Glutamatergic neuron (in vitro differentiated cells): ENCODE measurements at places on chromosomes 1 and 21.
A peak's percentile ranks its signal among the peaks of the same experiment; 100 is the strongest.

- DNase-seq: no peak
Measured at GRCh38 chr1:170114906-170115305, 30.9 kb upstream of the NTMT2 start.

DNA sequence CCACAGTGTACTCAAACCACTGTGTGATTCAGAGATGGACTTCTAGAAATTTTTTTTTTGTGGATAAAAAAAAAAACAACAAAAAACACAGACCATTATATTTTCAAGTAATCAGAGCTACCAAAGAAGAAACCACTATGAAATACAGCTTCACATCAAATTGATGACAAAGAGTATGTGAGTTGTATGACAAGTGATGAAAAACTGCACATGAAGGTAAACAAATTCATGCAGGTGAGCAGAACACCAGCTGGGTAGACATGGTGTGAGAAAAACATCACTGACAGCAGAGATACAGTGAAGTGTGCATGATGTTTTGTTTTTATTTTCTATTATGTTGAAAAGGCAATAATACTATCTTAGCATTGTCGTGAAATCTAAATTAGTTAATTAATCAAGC is 8.0 kb upstream of the PTPRC start:
- DNase-seq: no peak

DNA sequence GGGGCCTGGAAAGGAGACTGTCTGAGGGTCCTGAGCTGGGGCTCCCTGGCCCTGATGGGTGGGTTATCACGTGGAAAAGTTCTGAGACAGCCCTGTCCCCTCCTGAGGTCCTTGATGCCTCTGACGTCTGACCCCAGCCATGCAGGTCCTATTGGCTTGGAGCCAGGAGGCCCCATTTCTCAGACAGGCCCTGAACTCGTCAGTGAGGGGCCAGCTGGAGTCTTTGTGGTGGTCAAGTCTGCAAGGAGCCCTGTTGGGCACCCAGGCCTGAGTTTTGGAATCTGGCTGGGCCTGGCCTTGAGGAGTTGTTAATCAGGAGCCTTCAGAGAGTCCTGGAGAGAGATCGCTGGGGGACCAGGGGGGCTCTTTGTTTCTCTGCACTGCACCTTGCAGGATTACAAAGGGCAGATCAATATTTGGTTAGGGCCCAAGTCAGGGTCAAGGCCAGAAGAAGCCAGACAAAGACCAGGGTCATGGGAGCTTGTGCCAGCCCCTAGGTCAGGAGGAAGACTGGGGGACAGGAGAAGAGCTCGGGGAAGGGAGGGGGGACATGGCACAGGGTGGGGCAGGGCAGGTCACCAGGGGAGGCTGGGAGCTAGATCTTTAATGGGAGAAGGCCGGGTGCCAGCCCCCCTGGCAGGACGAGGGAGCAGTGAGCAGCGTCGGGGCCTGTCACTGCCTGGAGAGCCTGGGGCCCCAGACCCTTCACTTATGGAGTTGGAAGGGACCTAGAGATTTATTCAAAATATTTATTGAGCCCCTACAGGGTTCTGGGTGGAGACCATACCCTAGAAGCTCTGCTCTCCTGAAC is 83.2 kb downstream of the PTPRU start:
- no peak for DNase-seq

GRCh38 chr1:3402258-3403010 is 52.0 kb upstream of the ARHGEF16 start:
- DNase-seq: no peak

DNA sequence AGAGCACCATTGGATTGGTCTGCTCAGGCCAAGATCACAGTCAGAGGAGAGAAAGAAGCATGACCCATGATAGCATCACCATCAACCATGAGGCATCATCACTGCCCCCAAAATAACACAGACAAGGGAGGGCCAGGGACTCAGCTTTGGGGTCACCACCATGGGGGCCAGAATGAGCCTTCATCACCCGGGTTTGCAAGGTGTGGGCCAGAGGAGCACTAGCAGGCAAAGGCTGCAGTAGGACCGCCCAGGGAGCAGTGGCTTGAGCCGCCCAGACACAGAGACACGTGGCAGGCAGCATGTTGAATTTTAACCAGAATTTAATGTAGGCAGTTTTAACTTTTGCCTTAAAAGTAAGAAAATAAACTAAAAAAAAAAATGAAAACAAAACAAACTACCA is 53.7 kb upstream of the TMPRSS2 start:
- DNase-seq: no peak

GRCh38 chr21:45078371-45078770 is 4.0 kb downstream of the ADARB1 start:
- DNase-seq: no peak

GRCh38 chr1:19918057-19918456 is 5.4 kb downstream of the PLA2G2E start:
- peak; percentile 85 for DNase-seq

DNA sequence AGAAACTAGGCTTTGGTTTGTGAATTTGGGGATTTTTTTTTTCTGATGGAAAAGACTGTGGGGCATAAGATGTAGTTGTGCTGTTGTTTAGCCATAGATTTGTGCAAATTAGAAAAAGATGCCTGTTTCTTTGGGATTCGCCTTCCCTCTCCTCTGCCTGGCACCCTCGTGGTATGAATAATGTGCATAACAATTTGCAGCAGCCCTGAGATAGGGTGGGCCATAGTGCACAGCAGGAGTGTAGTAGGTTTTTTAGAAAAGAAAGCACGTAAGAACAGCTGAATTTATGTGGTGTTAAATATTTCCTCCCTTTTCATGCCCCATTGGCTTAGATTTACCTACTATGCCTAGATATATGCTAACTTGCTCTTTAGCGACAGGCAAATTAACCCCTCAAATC is 158.9 kb downstream of the PTGER3 start:
- DNase-seq: no peak

DNA sequence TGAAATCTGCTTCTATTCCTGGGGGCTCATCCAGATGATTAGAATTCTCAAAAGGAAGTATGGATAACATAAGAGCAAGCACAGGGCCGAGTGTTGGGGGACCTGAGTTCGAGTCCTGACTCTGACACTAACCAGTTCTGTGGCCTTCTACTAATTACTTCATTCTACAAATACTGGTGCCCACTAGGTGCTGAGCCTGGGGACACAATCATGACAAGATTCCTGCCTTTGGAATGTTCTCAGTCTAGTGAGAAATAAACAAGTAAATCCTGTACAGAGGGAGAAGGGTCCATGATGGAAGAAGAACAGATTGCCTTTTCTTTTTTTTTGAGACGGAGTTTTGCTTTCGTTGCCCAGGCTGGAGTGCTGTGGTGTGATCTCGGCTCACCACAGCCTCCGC is 2.2 kb upstream of the NUAK2 start:
- no peak for DNase-seq

GRCh38 chr1:181090641-181091126 is 2.2 kb downstream of the IER5 start:
- DNase-seq: no peak

DNA sequence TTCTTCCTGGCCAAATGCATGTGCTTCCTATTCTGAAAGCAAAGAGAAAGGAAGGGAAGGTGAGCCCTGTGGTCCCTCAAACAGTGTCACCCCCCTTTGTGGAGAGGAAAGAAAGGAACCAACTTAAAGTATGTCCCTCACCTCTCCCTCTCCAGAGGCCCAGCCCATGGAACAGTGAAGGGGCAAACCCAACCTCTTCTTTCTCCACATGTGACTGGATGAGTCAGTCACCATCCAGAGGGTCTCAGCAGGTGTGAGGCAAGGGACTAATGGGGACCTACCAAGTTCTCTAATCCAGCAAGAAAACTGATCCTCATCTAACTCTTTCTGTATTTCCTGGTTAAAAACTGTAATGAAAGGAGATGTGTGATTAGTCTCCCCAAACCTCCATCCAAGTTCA is 145.7 kb downstream of the EDEM3 start:
- no peak for DNase-seq

DNA sequence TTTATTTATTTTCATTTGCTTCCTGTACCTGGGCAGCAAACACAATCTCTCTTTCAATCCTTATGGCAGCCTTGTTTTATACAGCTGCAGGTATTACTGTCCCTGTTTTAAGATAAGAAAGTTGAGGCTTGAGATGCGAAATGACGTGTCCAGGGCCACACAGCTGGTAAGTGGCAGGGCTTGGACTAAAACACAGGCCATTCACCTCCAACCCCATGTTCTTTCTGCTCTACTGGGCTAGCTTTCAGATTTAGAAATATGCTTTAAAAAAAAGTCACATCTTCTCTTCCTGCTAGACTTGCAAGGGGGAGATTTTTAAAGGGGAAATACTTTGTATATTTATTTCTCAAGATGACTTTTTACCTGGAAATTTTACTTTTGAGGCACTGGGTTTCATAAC is 62.8 kb downstream of the CNST start:
- no peak for DNase-seq

DNA sequence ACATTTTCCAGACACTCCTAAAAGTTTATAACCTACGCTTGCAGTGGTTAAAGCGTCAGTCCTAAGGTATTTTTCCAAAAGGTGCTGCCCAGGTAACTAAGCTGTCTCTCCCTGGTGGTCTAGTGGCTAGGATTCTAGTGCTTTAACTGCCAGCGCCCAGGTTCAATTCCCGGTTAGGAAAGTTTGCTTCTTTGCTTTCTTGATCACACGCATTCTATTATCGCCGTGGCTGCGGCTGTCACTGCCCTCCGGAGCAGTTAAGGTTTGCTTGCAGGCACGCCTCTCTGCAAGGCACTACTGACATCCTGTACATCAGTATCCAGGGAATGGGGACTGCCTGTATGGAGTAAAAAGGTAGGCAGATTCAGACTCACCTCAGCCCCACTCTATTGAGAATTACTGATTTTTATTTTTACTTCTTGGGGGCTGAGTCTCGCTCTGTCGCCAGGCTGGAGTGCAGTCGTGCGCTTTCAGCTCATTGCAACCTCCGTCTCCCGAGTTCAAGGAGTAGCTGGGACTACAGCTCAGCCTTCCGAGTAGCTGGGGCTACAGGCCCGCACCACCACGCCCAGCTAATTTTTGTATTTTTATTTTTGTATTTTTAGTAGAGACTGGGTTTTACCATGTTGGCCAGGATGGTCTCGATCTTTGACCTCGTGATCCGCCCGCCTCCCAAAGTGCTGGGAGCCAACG is 53.2 kb upstream of the CFAP126 start:
- no peak for DNase-seq

- DNase-seq: peak; percentile 28
Measured at GRCh38 chr1:201184307-201185122, 6.1 kb upstream of the IGFN1 start.

- DNase-seq: no peak
Measured at GRCh38 chr1:100941098-100941527, 45.2 kb downstream of the SLC30A7 start.

GRCh38 chr1:38658883-38659282 is 200.7 kb downstream of the RRAGC start:
- no peak for DNase-seq

DNA sequence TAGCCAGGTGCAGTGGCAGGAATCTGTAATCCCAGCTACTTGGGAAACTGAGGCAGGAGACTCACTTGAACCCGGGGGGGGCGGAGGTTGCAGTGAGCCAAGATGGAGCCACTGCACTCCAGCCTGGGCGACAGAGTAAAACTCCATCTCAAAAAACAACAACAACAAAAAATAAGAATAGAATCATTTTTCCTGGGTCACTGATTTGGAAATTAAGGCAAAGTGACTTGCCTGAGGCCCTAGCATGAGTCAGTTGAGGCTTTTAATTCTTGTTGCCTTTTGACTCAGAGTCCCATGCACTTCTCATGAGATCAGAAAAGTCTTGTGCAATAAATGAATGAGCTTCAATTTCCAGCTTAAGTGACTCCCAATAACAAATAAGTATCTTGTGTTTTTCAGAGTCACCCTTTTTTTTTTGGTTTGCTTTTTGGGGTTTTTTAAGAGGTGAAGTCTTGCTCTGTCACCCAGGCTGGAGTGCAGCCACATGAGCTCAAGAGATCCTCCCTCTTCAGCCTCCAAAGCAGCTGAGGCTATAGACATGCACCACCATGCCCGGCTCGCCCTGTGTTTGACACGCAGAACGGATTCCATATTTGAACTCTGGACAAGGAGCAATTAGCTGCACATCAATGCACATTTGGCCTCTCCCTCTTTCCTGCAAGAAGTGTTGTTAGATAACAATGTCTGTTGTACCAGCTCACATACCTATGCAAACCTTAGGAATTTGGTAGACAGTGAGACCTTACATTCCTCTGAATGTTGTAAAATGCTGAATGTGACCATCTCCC is 3.4 kb upstream of the PLEKHM2 start:
- DNase-seq: no peak

- DNase-seq: no peak
Measured at GRCh38 chr21:35357041-35357780, 308.1 kb upstream of the RUNX1 start.

DNA sequence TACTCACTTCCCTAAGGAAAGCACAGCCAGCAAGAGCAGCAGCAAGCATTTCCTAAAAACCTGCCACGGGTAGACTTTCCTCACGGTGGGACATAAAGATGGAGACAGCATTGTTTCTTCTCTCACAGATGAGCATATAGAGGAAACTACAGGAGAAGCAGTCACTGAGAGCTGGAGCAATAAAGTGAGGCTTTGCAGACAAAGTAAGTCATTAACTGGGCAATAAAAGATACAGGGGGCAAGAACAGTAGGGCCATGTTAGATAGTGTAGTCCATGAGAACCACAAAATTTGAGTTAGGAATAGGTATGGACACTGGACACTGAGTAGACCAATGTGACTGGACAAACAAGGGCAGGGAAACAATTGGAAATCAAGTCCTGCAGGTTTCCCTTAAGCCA is 240.1 kb upstream of the NFIA start:
- no peak for DNase-seq

- no peak for DNase-seq
Measured at GRCh38 chr1:156418416-156419070, 49.5 kb downstream of the RHBG start.

- DNase-seq: no peak
Measured at GRCh38 chr1:51285055-51285454, 45.3 kb downstream of the TTC39A start.

DNA sequence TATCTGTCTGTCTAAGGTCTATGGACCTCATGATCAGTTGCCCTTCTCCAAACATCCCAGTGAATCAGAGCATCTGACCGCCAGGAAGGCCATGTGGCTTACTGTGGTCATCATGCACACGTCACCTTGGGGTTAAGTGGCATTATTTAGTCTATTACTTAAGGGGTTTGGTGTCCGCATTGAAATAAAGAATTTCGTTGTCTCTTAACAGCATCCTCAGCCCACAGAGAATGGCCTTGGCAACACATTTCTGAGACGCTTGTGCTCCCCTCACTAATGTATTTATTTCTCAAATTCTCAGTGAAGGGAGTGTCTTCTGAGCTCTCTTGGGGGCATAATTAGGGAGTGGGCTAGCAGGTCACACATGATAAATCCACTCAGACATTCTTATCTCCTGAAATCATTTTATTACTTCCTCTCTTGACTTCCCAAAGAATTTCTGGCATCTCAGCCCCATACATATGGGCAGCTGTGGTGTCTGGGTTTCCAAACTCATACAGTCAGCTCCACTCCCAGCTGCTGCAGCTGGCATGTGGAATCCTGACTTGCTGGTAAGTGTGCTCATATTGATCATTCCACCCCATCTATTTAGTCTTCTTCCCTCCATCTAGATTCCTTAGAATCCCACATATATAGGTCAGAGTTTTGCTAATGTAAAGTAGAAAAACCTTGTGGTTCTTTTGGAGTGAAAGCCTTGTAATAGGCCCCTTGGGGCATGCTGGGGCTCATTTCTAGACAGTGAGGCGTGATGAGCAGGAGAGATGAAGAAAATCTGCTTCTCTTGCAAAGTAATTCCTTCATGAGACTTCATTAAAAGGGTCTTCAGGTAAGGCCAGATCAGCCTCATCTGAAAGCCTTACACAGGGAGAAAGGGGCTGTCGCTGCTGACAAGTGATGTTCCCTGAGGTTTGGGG is 110.5 kb downstream of the HHAT start:
- no peak for DNase-seq

GRCh38 chr1:156499842-156500542 is 583 bp downstream of the MEF2D start:
- peak; percentile 68 for DNase-seq

- no peak for DNase-seq
Measured at GRCh38 chr1:241411056-241411775, 54.2 kb upstream of the RGS7 start.
